ENCODE measurements at places on chromosomes 4 and X.

GRCh38 chrX:5726224-5726623 lies 502.4 kb downstream of the NLGN4X start:
- no peak for DNase-seq

GRCh38 chrX:136495043-136495442 lies 2.3 kb upstream of the HTATSF1 start:
- DNase-seq = no peak

DNA sequence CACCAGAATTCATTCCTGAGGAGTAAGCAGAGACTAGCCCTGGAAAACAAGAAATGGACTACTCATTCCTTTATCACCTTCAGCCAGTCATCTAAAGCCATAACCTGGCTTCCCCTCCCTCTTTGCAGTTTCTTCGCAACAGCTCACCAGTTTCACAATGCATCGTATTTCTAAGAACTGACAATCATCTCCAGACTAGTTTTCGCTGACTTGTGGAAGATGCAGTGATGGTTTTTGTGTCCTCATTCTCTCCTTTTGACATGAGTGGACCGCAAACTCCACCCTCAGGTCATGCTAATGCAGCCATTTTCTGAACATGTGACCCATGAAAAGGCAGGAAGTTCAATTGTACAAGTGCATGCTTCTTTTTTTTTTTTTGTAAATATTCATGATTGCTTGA lies 1203.5 kb downstream of the PCDH7 start:
- no peak for DNase-seq

DNA sequence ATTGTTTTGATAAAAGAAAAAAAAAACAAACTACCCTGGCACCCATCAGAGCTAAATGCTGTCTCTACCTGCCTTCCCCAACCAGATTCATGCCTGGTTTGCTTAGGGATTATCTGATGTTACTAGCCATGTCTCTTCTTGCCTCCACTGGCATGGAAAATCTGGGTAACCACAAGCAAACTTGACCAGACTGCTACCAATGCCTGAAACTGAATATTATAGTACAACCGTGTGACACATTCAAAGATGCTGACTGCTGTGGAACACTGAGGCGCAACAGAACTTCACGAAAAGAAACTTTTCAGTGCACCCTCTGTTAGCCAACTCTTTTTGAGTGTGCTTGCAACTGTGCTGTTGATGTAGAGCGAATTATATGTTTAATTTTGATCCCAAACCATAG lies 228.1 kb downstream of the CBR4 start:
- DNase-seq = no peak

- DNase-seq = no peak
These were observed 179.0 kb upstream of the FGF13 start for GRCh38 chrX:138890491-138890890.

- DNase-seq = no peak
These were observed 812.9 kb downstream of the NLGN4X start for GRCh38 chrX:5415738-5416137.

GRCh38 chrX:37912304-37912703 lies 64.9 kb upstream of the DYNLT3 start:
- DNase-seq = no peak

DNA sequence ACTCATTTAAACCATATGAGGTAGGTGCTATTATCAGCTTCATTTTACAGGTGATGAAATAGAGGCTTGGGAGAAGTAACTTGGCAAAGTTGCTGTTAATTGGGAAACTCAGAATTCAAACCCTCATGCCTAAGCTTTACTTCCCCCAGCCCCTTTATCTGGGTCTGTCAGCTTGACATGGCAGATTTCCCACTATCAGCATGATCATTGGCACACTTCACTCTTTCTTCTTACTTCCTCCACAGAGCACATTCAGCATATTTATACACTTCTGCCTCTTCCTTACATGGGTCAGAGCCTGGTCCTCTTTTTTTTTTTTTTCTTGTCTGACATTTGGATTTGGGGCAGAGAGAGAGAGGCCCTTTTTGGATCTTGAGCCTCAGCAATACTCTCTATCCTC lies 56.5 kb upstream of the ARX start:
- DNase-seq = no peak

GRCh38 chr4:170307182-170307581 lies 217.4 kb upstream of the AADAT start:
- no peak for DNase-seq

DNA sequence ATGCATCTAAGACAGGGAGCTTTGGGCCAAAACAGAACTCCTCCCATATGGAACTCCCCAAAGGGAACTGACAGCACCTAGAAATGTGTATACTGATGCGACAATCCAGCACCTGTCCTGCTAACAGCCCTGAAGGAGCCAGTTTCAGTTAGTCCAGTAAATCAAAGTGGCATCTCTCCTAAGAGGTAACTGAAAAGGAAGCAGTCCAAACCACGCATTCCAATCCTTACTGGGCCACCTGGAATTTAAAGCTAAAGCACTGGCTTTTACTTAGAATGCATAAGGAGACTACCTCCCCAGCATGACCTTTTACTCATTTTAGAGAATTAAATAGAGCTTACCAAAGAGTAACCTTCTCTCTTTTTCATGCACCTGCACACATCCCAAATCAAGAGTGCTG lies 586.8 kb upstream of the PITX2 start:
- DNase-seq = no peak

DNA sequence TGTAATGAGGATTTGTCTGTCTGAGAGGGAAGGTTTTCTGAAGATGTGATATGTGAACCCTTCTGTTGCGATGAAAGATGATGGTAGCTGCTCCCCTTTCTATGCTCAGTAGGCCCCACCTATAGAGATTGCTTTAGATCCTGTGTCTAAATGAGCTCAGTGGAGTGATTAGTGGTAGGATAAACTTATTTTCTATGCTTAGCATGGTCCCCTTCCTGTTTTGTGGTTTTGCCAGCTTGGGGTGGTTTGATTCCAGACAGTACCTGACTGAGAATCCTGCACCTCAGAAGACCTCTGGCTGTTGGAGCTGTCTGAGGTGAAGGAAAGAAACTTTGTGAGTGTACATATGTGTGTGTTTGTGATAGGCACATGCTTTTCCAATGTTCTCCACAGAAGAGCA lies 17.7 kb downstream of the MSN start:
- DNase-seq = no peak

DNA sequence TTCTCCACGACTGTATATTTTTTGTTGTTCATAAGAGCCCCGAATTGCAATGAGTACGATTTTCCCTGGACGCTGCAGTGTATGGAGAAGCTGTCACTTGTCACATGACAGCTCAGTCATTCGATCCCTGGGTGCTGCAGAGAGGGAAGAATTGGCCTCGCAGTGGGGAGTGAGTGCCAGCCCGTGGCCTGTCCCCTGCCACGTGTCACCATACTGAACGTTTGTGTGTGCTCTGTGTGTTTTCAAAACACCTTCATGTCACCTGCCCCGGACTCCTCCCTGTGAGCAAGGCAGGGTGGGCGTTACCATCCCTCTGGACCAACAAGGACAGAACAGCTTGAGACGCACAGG lies 77.9 kb downstream of the TBL1X start:
- DNase-seq = no peak

GRCh38 chr4:86089053-86089452 lies 270.8 kb downstream of the MAPK10 start:
- no peak for DNase-seq

GRCh38 chr4:3296651-3297050 lies 3.8 kb downstream of the RGS12 start:
- DNase-seq = no peak

DNA sequence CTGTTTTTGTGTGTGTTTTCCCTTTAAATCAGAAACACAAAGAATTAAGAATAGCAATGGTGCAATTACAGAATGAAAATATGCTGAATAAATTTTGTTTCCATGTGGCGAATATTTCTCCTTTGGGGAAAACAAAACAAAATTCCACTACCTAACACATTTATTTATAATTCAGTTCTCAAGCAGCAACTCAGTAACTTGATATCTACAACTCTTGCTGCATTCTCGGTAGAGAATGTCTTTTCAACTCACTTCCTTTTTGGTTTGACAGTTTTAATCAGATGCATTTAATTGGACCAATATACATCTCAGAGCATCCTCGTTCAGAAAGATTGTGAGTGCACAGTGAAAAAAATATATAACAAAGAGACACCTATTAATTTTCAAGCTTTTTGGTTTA lies 30.8 kb downstream of the ZNF827 start:
- no peak for DNase-seq

- no peak for DNase-seq
These were observed 1.4 kb upstream of the SLC34A2 start for GRCh38 chr4:25654031-25654970.

- DNase-seq = no peak
These were observed 396.4 kb upstream of the BOD1L1 start for GRCh38 chr4:14023896-14024295.

- no peak for DNase-seq
These were observed 69.4 kb upstream of the PPP2R3B start for GRCh38 chrX:456146-456545.

GRCh38 chr4:73341454-73341853 lies 62.6 kb upstream of the ALB start:
- peak; percentile 67 for DNase-seq

DNA sequence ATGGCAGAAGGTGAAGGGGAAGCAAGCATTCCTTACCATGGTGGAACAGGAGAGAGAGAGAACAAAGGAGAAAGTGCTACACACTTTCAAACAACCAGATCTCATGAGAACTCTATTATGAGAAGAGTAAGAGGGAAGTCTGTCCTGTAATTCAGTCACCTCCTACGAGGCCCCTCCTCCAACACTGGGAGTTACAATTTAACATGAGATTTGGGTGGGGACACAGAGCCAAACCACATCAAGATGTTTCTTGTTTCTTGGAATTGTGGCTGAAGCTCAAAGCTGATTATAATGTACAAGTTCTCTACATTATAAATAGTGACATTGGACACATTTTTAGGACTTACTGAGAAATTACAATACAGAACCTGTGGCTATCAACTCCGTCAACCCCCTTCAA lies 29.5 kb upstream of the TAPT1 start:
- no peak for DNase-seq

GRCh38 chr4:38413524-38414341 lies 250.3 kb upstream of the KLF3 start:
- DNase-seq = no peak

GRCh38 chrX:9676738-9677097 lies 88.9 kb downstream of the GPR143 start:
- no peak for DNase-seq

All from cardiac fibroblast (primary cell).